ENCODE measurements at places on chromosomes 5 and 9.

DNA sequence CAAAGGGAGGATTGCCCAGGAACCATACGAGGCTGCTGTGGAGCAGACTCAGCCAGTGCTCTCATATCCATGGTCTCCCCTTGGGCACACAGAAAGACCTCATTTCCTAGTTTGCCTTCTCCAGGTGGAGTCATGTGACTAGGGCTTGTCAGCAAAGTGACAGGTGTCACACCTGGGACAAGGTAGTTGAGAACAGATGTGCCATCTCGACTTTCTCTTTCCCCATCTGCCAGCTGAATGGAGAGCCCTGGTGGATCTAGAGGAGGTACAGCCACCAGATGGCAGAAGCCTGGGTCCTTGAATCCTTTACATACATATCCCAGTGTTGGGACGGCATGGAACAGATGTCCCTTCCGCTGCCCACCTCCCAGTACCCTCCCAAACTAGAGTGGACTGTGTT, 42.9 kb upstream of the ALDOB start:
- DNase-seq = no peak

GRCh38 chr9:112061152-112061740, 113.9 kb downstream of the SUSD1 start:
- DNase-seq = peak; percentile 89

GRCh38 chr5:62762503-62762902, 183.9 kb downstream of the LRRC70 start:
- peak; percentile 14 for DNase-seq

DNA sequence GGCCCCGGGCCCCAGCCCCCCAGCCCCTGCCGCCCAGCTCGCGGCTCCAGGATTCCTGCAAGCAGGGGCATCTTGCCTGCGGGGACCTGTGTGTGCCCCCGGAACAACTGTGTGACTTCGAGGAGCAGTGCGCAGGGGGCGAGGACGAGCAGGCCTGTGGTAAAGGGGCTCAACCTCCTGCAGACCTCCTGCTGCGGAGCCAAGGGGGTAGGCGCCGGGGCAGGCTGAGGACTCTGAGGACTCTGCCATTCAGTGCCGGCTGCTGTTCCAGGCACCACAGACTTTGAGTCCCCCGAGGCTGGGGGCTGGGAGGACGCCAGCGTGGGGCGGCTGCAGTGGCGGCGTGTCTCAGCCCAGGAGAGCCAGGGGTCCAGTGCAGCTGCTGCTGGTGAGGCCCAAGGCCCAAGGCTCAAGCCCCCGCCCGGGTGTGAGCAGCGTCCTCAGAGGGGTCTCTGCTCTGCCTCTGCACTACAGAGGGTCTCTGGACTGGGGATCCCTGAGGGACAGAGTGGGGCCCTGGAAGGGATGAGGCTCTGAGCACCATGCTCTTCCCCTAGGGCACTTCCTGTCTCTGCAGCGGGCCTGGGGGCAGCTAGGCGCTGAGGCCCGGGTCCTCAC, 3.4 kb downstream of the MAMDC4 start:
- DNase-seq = no peak

- no peak for DNase-seq
Measured at GRCh38 chr9:109499093-109499630, 1.1 kb upstream of the PTPN3 start.

DNA sequence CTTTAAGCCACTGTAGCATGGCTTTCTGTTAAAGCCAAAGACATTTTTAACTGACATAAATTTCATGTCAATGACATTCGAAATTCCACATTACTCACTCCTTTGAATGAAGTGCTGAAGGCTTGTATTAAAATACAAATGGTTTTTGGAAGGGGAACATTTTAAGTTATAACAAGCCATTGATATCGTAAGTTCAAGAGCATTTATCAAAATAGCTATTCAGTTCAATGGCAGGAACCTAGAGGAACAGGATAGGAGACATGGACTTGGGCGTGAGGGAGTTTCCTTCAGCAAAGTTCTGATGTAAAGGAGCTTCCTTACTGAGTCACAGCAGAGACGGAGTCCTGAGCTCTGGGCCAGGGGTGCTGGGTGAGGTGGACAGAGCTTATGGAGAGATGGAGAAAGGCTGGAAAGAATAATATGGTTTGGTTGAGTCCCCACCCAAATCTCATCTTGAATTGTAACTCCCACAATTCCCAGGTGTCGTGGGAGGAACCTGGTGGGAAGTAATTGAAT, 631.8 kb downstream of the BNC2 start:
- no peak for DNase-seq

DNA sequence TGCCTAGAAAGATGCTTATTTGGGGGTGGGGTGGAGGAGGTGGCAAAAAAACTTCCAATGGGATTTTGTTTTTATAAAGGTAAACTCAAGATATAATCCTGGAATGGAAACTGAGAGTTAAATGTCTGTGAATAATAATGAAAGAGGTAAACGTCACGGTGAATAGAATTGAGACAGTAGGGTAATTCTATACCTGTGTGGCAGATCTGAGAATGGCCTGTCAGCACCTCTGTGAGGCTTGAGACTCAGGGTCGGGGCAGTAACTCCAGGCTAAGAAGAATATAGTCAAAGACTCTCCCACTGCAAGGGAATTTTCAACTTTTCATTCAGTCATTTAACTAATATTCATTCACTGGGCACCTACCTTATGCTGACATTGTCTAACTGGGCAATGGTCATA, 581.2 kb upstream of the ZNF608 start:
- DNase-seq = no peak

GRCh38 chr9:112864403-112864802, 26.3 kb downstream of the SLC46A2 start:
- DNase-seq = peak; percentile 60

DNA sequence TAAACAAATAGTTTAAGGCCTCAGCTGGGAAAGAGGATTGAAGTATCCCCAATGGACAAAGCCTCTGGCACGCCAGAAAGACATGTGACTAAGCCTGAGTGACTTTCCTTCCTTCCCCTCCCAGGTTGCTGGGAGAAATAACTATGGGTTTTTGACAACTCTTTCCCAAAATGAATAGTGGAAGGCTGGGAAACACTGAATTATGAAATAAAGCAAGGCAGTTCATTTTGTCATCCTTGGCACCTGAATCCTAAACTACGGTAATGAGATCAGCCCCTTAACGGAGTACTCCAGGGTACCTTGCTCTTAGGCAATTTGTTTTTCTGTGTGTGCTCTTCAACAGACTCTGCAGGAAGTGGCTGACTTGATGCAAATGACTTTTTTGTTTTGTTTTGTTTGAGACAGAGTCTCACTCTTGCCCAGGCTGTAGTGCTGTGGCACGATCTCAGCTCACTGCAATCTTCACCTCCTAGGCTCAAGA, 75.2 kb downstream of the LMNB1 start:
- no peak for DNase-seq

DNA sequence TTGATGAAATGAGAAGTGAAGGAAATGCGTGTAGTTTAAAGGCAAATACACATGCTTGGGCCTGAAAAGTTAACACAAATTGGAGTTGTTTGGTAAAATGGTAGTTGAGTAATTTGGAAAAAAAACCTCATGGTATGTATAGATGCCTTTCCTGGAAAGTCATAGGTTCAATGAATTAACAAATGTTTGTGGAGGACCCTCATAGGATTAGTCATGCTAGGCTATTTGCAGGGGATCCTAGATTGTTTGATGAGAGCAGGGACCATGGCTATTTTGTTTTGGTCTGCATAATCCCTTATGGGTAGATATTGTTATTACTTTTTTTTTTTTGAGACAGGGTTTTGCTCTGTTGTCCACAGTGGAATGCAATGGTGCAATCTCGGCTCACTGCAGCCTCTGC, 93.5 kb upstream of the NR3C1 start:
- DNase-seq = no peak

- DNase-seq = peak; percentile 1
Measured at GRCh38 chr5:167785106-167785505, 506.3 kb upstream of the WWC1 start.

DNA sequence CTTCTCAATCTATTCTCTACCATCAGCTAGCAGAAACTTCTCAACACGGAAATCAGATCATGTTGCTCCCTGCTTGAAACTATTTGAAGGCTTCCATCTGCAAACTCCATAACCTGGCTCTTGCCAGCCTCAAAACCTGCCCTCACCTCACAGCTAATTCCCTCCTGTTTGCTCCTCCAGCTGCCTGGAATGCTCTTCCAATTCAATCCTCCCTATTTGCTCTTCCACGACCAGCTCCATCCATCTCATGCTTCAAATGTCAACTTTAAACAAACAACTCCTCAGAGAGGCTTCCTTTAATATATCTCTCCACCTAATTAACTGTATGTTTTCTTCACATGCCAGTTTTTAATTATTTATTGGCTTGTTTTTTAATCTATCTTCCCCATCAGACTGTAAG, 1.5 kb downstream of the PLAA start:
- DNase-seq = no peak

DNA sequence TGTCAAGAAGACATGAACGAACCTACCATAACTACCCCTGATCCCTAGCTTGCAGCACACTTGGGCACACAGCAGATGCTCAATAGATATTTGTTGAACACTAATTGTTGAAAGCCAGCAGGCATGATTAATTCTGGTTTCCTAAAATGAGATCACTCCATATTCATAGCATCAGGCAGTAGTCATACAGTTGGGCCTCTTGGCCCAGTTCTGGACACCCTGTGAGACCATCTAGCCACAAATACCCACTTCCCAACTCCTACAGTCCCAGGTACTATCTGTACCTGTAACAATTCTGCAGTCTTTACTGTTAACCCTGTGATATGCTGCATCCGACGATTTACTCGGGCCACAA, 24.2 kb downstream of the P4HA2 start:
- DNase-seq = no peak

- DNase-seq = peak; percentile 20
Measured at GRCh38 chr5:139091439-139092156, 106.6 kb downstream of the SIL1 start.

- DNase-seq = peak; percentile 91
Measured at GRCh38 chr5:177357459-177358351, at the start of gene RGS14. RGS14 (plus strand) TSS chr5:177357924; CDS start chr5:177358025, 101 bp downstream.

- no peak for DNase-seq
Measured at GRCh38 chr5:175711031-175711430, 53.2 kb downstream of the HRH2 start.

GRCh38 chr9:119662329-119662728, 293.1 kb upstream of the BRINP1 start:
- no peak for DNase-seq

GRCh38 chr5:115888027-115888426, 46.3 kb downstream of the AP3S1 start:
- peak; percentile 21 for DNase-seq

DNA sequence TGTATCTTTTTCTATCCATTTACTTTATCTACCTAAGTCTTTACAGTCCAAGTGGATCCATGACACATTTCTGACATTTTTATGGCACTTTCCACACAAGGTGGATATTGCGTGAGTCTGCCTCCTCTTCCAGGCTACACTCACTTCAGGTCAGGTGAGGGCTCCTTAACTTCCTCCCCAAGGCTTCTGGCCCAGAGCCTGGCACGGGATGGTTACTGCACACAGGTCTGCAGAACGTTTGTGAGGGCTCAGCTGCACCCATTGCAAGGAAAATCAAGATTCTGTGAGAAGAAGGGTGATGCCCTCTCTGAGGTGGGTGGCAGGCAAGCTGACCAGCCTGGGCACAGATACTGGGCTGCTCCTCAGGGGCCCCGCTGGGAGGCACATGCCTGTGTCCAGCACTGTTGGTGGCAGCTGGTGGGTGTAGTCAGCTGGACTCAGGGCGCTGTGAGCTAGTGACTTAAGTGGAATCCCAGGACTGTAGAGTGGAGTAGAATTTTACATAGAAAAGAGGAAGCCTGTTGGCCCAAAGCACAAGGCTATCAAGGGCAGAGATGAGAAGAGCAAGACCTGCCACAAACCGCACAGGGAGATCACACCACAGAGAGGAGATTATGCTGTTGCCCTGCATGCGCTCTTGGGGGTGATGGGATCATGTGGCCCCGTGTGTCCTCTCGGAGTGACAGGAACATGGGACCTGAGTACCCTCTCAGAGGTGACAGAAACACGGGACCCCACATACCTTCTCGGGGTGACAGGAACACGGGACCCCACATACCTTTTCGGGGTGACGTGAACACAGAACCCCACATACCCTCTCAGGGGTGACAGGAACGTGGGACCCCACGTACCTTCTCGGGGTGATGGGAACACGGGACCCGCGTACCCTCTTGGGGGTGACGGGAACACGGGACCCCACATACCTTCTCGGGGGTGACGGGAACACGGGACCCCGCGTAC, 21.3 kb downstream of the AHRR start:
- DNase-seq = peak; percentile 73

GRCh38 chr5:110414360-110414759, 312.1 kb downstream of the TMEM232 start:
- DNase-seq = peak; percentile 2

DNA sequence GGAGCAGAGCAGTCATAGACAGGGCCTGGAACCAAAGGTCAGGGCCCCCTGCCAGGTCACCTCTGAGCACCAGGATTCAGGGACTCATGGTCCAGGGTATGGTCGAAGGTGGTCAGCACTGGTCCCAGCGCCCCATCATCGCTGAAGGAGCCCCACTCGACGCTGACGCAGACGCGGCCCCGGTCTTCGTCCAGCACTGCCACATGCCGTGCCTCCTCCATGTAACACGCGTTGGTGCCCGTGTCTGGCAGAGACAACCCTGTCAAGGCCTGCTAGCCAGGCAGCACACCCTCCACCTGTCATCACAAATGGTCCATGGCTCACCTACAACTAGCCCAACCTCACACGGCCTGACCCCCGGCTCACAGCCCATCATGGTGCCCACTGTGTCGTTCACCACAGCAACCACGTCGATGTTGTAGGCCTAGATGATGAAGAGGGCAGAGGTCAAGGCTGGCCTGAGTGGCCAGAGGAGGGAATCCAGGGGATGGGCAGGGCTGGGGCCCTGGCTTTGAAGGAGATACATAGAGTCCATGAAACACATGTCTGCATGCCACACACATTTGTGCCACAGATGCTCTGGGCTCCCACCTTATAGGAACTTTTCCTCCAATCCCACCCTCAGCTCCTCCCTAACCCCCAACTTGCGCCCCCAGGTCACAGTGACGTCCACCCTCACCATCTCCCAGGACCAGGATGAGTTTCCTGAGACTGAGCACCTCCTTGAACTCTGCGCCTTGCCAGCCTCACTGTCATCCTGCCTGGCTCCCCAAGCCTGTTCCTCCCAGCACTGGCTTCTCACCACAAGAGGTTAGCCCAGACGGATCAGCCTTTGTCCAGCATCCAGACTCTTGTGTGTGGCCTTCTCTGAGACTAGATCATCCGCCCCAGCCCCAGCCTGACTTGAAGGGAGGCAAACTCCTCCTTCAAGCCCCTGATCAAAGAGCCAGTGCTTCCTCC, 9.5 kb downstream of the HK3 start:
- DNase-seq = no peak

DNA sequence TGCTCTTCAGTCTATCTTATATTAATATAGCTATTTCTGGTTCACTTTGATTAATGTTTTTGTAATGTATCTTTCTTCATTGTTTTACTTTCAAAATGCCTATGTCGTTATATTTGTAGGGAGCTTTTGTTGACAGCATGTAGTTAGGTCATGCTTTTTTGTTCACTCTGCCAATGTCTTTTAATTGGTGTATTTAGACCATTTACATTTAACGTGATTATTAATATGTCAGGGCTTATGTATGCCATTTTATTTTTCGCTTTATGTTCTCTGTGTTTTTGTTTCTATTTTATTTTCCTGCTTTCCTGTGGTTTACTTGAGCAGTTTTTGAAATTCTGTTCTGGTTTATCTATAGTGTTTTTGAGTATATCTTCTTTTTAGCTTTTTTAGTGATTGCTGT, 10.8 kb downstream of the GARIN3 start:
- no peak for DNase-seq

GRCh38 chr5:89436464-89436863, 553.5 kb upstream of the MEF2C start:
- no peak for DNase-seq

Measured in NB4 (cell line).